ENCODE measurements at places on chromosomes 2 and 18. TPM values are rescaled to one million over a fixed set of nuclear protein-coding genes. Genes with fewer than 3 reads are reported as not detected.

CTNNA2 gene
- total RNA-seq = not detected

- no peak for DNase-seq
- no peaks in the 10 kb centered on the region for H3K36me3 ChIP-seq
- no peaks in the 10 kb centered on the region for H3K27me3 ChIP-seq
- no peak overlapping the region for H3K4me3 ChIP-seq
Observed at GRCh38 chr2:196486146-196486545, 153.4 kb upstream of the CCDC150 start.

ANKRD30B gene
- total RNA-seq = not detected

DSG4 gene
- 0.07 TPM for total RNA-seq

DNA sequence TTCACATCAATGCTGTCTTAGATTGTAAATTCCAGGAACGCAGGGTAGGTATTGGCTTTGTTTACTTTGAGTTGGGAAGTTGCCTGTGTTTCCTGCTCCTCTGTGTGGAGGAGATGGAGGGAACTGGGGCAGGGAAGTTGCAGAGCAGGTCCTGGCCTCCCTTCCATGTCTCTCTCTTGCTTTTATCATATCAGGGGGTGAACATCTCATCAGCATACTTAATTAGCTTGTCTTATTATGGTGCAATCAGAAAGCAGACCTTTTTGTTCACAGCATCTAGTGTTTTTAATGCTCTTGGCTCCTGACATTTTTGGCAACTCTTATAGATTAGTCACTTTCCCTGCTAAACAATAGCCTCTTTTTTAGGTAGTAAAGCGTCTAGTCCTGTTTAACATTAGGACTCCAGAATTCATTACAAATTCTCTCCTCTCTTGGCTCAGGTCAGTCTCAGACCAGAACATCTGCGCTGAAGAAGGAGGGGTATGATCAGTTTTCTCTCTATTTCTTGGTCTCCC is 11.5 kb upstream of the DIPK1C start:
- DNase-seq = no peak
- peaks cover 12% of the 10 kb centered on the region for H3K27me3 ChIP-seq
- H3K36me3 ChIP-seq = no peaks in the 10 kb centered on the region
- H3K27ac ChIP-seq = no peak overlapping the region
- H3K4me3 ChIP-seq = no peak overlapping the region
